Activated naive CD4-positive, alpha-beta T cell (primary cell): ENCODE measurements at places on chromosomes 2 and 18.

- DNase-seq = no peak
These were observed 363.3 kb upstream of the TFPI start for GRCh38 chr2:187917535-187917934.

- DNase-seq = no peak
These were observed 105.7 kb upstream of the SMIM21 start for GRCh38 chr18:75533209-75533608.

- no peak for DNase-seq
These were observed 1.5 kb upstream of the GMCL1 start for GRCh38 chr2:69827796-69828540.

DNA sequence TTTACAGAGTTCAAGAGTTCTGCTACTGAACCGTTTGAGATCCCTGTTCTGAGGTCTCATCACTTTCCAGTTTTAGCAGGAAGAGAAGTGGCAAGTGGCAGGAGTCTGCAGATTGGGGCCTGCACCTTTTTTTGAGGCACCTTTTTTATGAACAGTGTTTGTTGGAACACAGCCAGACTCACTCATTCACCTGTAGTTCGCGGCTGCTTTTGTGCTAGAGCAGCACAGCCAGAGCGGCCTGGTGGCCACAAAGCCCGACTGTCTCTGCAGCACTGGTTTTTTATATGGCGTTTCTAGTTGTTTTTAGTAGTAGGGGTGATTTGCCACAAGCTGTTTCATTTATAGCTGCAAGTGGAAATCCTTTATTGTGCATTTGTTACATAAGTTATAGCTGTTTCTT, 8.6 kb downstream of the ACP1 start:
- no peak for DNase-seq

- no peak for DNase-seq
These were observed 484.4 kb downstream of the NRXN1 start for GRCh38 chr2:50547521-50547920.

GRCh38 chr2:159010963-159011362, 42.5 kb downstream of the TANC1 start:
- DNase-seq = no peak

DNA sequence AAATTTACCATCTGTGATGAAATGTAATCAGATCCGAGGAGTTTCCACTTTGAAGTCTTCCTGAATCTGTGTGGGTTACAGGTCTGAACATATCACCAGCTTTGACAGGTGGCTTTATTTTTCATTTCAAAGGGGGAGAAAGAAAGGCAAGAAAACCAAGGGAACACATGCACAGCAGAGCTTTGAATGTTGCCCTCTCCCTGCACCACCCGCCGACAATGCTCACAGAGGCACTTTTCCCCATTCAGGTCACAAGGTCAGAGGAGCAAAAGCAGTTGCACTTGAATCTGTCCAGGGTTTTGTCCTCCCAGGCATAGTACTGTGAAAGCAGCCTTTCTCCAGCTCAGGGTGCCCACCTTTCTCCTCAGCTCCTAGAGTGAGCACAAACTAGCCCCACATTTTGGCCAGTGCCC, 130.2 kb downstream of the OSR1 start:
- DNase-seq = no peak

GRCh38 chr2:60337142-60337497, 216.3 kb downstream of the BCL11A start:
- no peak for DNase-seq

DNA sequence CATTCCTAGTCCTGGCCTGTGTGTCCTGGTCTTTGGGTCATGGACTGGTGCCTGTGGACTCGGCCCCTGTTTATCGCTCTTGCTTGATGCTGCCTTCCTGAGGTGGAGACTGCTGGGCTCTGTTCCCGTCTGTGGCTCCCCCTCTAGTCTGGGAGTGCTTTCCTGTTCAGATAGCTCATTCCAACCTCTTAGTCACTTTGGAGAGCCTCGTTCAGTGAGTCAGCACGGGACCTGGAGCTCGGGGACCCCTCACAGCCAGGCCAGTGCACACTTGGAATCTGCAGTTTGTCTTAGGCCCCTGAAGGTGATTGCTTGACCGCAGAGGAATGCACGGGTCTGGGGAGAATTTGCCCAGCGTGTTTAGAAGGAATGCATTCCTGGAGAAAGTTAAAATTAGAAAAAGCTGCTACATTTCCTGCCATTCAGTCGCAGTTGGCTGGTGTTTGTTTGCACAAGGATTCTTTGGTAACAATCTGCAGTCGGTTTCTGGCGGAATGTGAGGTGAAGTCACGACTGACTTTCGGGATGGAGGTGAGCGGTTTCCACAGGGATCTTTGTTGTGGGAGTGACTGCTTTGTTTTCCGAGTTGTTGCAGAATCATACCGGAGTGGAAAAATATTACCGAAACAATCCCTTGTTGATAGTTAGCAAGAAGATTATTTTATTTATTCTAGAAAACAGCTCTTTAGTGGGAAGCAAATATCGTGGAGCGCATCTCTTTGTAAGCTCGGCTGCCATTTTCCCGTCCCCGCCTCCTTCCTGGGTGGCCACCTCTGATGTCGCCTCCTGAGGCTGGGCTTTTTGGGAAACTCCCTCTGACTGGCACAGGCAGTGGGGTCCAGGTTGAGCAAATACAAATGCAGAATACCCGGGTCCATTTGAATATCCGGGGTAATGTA, 29.6 kb downstream of the SH3BP4 start:
- no peak for DNase-seq

DNA sequence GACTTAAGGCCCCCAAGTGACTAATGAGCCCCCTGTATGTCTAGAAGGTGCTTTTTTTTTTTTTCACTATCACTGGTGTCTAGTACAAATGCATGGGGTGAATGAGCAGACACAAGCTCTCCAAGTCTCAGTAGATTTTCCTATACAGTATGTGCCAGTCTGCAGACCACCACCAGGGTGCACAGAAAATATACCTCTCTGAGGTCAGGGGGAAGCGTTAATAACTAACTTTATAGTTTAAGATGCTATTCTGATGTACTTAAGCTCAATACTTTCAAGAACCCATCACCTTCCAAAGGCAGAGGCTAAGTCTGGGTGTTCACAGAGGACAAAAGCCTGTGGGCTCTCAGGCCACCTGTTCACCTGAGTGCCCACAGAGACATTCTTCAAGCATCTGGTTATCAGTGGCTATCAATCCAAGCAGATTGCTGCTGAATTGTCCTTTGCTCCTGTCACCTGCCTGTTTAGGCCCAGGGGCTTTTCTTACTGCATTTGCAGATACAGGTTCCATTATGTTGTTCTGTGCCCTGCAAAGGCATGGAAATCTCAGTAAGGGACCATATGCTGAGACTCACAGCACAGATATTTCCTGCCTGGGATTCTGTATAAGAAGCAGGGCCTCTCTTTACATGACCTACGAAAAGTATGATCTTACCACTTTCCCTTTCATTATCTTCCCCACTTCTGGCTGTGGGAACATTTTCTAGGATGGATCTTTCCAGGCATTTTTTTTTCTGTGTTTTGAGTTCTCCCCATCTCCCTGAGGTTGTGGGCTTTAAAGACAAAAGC, 534.6 kb downstream of the TNS1 start:
- DNase-seq = no peak

DNA sequence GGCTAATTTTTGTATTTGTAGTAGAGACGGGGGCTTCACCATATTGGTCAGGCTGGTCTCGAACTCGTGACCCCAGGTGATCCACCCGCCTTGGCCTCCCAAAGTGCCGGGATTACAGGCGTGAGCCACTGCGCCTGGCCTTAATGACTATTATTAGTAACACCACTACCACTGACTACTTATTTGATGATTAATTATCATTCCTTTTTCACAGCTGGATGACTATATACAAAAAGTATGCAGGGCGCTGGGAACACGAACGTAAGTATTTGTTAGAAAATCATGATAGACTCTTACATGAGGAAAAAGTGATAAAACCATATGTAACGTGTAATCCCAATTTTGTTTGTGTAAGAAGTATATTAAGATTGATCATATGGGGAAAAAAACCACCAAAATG, 21.6 kb downstream of the DARS1 start:
- DNase-seq = no peak

- DNase-seq = no peak
These were observed 205.1 kb upstream of the TNP1 start for GRCh38 chr2:217065012-217065290.

- DNase-seq = no peak
These were observed 65.6 kb downstream of the COL5A2 start for GRCh38 chr2:189113963-189114362.

GRCh38 chr18:29078273-29078672, 901.3 kb upstream of the CDH2 start:
- DNase-seq = no peak

DNA sequence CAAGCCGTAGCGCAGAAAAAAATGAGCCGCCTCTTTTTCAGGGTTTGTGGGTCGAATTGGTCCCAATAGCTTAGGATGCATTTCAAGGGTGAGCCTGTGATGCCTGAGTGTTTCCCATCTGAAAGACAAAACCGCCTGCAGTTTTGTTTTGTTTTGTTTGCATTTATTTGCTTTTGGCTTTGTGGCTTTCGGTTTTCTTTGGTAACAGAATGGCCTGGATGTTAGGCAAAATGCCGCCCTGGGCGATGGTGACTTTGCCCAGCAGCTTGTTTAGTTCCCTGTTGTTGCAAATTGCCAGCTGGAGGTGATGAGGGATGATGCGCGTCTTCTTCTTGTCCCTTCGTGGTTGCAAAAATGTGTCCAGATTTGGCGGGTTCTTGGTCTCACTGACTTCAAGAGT, 109.4 kb downstream of the LTBP1 start:
- DNase-seq = no peak

- no peak for DNase-seq
These were observed 388.3 kb downstream of the NR4A2 start for GRCh38 chr2:155944218-155944617.

DNA sequence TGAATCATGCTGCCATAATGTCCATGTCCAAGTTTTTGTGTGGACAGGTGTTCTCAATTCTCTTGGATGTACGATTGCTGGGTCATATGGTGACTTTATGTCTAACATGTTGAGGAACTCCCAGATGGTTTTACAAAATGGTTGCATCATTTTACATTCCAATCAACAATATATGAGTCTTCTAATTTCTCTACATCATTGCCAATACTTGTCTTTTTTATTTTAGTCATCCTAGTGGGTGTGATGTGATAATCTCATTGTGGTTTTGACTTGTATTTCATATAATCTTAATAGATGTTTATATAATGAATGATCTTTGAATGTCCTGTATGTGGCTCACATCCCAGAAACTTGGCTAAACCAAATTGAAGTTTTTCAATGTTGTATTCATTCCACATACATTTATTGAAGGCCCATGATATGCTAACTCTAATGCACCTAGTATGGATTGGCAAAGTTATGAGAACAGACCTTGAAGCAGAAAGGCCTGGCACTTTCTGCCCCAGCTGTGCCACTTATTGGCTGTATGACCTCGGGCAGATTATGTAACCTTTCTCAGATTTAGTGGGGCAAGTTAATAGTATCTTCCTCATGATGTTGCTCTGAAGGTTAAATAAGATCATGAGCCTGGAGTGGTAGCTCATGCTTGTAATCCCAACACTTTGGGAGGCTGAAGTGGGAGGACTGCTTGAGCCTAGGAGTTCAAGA, 205.4 kb downstream of the RAB3GAP1 start:
- DNase-seq = no peak

DNA sequence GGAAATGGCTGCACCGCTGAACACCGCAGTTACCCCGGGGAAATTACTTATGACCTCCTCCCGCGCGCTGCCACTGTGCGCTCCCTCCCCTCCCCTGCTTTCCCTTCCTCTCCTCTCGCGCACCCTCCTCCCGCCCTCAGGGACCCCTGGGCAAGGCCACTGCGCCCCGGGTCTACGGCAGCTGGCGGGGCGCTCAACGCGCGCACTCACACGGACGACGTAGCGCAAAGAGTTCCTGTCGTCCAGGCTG, 7.9 kb downstream of the ALPP start:
- no peak for DNase-seq

DNA sequence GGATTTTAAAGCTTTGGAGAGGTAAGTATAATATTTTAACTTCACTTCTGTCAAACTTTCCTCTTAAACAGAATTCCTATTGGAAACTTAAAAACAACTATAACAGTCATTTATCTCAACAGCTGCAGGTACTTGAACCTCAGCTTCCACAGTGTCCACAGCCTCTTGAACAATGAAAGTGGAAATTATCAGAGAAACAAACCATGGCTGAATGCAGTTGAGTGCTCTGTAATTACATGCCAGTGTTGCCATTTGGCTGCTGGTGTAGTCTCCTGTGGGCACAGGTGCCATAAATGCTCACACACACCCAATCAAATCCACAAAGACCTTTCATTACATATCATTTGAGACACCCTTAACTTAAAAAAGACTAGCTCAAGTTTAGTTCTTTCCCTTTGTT, 125.1 kb downstream of the CPS1 start:
- no peak for DNase-seq

GRCh38 chr2:60365556-60365955, 187.9 kb downstream of the BCL11A start:
- DNase-seq = no peak

- DNase-seq = no peak
These were observed 54.1 kb downstream of the E2F6 start for GRCh38 chr2:11411768-11412448.

DNA sequence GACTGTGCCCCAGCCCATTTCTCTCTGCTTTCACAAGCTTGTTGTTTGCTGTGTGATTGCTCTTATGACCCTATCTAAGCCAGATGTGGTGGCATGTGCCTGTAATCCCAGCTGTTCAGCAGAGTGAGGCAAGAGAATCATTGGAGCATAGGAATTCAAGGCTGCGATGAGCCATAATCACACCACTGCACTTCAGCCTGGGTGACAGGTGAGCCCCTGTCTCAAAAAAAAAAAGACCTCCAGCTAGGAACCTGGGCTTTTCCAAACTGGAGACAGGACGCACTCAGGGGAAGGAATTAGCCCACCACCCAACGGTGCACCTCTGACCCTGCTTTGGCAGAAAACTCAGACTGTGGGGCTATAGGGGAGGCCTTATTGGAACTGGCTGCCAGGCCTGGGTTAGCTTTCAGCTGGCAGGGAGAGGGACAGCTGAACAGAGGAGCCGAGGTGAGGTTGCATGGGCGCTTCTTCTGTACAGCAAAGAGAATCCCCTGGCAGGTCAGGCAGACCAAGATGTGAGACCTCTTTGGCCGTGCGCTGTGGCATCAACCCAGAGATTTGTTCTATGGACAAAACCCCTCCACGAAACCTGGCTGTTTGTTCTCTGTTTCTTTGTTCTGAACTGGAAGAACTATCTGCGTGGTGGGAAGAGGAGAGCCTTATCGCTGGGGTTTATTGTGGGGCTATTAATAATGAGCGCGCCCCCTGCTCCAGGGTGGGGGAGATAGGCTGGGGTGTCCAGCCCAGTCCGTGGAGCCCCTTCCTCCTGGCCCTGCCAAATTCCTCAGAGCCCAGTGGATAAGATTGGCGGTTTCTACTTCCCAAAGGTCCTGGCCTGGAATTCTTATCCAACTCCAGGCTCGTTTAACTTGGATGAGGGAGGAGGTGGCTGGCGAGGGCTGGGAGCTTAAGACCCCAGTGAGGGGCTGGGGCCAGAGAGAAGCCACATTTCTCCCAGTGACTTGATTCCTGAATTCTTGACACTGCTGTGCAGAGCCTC, 38.8 kb upstream of the SMAD7 start:
- no peak for DNase-seq

DNA sequence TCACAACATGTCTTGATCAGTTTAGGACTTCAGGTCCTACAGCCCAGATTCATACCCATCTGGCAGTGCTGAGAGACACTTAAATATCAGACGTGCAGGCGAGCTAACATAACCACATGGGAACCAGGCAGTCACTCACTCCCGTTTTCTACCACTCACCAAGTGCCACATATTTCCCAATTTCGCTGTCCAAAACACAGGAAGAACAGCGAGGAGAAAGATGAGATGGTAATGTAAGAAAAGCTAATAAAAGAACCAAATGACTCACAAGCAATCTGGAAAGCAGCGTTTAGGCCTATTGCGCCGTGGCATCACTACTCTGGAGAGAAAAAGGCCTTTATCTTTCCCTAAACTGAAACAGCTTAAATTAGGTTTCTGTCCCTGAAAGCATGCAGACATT, 647.8 kb upstream of the SLC39A10 start:
- DNase-seq = no peak
